ENCODE measurements at places on chromosomes 1 and 21. TPM values are rescaled to one million over a fixed set of nuclear protein-coding genes. Genes with fewer than 3 reads are reported as not detected.

The TMOD4 gene
- not detected for total RNA-seq

The ELF3 gene
- total RNA-seq: 7.9 TPM

The IGSF21 gene
- total RNA-seq: not detected

The TMEM125 gene
- total RNA-seq: not detected

The LCE1A gene
- total RNA-seq: not detected

The LIPI gene
- not detected for total RNA-seq

The DEPDC1 gene
- total RNA-seq: 28.0 TPM

The CHI3L1 gene
- not detected for total RNA-seq
